Esophagus squamous epithelium (tissue), 5 donors: ENCODE measurements at places on chromosomes 3 and 15.

- DNase-seq, result no peak
These were observed 74.2 kb upstream of the GAP43 start for GRCh38 chr3:115549071-115549470.

- DNase-seq, result no peak
These were observed 33.8 kb downstream of the ZIC4 start for GRCh38 chr3:147372525-147373027.

DNA sequence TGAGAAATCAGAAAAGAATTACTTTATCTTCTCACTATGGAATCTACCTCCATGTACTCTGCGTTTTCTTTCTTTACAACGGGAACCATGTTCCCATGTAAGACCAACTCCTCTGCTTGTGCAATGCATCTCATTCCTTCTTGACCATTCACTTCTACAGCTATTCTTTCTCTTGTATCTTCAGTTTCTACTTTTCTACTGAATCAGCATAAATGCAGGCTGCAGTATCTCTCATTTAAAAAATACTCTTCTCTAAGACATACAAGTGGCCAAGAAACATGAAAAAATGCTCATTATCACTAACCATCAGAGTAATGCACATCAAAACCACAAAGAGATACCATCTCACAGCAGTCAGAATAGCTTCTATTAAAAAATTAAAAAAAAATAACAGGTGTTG is 74.1 kb upstream of the NANOGP8 start:
- DNase-seq, result no peak

DNA sequence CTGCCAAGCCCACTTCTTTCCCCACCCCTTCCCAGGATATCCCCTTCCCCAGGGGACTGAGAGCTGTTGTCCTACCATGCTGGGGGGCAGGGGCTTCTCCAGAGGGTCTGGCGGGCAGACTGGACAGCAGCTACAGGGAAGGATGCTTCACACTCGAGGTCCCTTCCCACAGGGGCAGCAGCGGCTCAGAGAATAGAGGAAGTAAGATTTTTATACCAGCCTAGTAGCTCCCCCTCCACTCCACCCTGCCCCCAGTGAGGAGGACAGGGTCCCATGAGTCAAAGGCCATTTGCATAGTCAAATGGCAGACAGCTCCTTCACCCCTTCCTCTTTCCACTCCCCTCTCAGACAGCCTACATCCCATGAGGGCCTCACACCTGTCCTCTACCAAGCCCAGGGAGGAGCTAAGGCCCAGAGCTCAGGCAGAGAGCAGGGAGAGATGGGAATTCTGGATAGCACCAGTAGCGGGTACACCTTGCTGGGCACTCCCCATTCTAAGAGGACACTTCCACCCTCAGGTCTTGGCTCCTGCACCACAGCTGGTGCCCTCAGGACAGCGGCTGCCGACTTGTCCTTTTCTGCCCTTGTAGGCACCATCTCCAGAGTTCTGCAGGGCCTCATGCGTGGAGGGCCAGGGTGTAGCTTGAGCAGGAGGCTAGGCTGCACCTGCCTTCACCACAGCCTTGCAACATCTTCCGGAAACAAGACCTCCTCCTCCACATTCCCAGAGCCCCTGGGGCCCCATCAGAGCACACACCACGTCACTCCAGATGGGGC is at the start of gene TLR9:
TSS of gene TLR9 (minus strand) at position 194 of the 777 bp plus-strand sequence. CDS start at position 78, 116 bp downstream.
- no peak for DNase-seq

DNA sequence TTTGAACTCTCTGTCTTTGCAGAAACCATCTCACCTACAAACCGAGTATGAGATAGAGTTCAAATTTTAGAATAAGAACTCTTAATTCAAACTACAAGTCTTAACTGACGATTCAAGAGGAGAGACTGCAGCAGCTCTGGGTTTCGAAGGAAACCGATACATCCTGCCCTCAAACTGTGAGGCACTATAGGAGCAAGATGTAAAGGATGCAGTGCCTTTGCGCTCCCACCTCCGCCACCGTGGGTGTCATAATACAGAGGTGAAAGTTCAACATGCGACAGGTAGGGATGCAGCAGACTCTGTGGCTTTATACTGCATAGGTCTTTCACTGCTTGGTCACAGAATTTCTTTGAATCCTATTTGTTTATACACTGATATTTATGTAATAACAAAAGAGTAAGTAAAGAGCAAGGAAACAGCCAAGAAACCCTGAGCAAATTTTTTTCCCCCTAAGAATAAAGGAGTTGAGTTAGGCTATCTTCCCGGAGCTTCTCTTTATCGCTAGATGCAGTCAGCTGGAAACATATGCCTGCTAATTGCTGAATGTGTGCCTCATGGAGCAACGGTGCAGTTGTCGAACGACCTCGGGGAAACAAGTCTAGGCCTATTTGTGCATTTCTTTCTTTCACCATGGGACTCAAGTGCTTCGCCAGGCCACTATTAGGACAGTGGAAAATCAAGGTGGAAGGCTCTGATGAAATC is 1097.6 kb upstream of the CFAP20DC start:
- no peak for DNase-seq
